CD4-positive, alpha-beta memory T cell (primary cell): ENCODE measurements at places on chromosomes 12 and 14.
A peak's percentile ranks its signal among the peaks of the same experiment; 100 is the strongest.

DNA sequence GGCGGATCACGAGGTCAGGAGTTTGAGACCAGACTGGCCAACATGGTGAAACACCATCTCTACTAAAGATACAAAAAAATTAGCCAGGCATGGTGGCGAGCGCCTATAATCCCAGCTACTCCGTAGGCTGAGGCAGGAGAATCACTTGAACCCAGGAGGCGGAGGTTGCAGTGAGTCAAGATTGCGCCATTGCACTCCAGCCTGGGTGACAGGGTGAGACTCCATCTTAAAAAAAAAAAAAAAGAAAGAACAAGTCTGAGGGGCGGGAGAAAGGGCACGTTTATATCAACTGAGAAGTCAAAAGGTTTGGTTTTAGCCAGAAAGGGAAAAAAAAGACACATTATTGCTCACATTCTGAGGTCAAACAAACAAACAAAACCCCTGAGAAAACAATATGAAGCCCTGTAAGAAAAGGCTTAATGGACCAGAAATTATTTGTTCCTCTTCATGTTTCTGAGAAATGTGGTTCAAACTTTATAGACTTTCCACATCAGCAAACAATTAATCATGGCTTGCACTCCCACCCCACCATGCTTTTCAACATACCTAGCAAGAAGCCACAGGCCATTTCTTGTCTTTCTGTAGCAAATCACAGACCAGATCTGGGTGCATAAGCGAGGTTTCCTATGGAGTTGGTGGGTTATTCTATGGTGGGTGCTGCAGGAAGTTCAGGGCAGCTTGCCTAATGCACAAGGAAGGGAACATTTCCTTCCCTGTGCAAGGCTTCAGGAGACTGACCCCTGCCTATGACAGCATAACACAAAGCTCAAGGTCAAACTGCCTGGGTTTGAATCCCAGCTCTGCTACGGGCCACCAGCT is 80.1 kb downstream of the SSPN start:
- DNase-seq = no peak

- no peak for DNase-seq
Observed at GRCh38 chr12:92516277-92516600, 186.6 kb upstream of the PLEKHG7 start.

DNA sequence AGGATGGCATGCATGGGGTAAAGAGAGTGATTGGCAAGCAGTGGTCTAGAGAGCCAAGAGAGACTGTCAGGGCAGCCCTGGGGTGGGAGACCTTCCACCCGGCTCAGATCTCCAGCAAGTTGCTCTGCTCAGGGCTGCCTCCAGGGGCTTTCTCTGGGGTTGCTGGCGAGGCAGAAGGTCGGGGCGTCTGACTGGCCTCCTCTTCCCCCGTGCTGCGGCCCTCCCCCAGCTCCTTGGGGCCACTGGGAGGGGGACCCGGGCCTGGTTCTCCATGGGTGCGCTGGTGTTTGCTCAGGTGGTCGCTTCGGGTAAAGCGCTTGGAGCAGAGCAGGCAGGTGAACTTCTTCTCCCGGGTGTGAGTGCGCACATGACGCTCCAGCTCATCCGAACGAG is 6.6 kb upstream of the AAAS start:
- DNase-seq = no peak

DNA sequence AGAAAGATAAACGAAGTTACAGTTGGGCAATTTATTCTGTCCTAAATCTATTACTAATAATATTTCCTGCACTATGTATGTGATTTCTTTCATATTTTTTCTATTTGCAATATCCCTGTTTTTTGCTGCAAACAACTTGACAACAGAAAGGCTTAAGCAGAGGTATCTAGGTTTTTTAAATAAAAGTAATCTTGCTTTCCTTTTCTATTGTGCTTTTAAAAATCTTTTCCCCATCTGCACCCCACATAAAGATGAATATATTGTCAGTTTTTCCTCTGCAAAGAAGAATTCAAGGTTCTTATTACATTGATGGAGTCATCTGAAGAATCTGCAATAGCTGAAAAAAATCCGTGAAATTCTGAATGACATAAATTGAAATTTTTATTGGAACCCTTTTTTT is 502 bp upstream of the RALGAPA1 start:
- no peak for DNase-seq

DNA sequence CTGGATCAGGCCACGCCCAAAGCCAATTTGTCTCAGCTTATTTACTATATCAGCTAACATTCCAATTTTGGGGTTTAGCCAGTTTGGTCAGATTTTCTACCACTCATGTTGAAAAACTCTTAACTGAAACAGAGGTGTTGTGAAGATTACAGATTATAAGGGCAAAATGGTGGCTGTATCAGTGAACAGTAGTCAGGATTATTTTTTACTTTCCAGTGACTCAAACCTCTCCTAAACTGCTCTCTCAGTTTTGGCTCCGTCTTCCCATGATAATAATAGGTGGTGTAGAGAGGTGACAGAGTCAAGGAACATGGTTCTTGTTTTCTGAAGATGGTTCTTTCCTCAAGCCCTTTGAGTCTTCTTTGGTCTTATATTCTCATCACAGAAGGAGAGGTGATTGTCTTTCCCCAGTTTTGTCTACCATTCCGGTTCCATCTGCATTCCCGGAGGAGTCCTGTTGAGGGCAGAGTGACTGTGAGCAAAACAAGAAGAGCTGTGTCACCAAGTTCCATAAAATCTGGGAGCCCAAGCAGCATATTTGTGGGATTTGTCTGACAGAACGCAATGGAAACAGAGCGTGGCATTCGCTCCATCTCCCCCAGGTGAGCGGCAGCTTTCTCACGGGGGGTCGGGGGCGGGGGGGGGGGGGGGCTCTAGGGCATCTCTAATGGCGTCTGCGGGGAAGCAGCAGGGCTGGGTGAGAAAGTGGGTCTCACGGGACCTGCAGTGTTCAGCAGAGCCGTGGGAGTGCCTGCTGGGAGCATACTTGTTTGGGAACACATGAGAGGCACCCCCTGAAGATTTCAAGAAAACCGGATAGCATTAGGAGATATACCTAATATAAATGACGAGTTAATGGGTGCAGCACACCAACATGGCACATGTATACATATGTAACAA is 59.1 kb downstream of the TBC1D30 start:
- no peak for DNase-seq

DNA sequence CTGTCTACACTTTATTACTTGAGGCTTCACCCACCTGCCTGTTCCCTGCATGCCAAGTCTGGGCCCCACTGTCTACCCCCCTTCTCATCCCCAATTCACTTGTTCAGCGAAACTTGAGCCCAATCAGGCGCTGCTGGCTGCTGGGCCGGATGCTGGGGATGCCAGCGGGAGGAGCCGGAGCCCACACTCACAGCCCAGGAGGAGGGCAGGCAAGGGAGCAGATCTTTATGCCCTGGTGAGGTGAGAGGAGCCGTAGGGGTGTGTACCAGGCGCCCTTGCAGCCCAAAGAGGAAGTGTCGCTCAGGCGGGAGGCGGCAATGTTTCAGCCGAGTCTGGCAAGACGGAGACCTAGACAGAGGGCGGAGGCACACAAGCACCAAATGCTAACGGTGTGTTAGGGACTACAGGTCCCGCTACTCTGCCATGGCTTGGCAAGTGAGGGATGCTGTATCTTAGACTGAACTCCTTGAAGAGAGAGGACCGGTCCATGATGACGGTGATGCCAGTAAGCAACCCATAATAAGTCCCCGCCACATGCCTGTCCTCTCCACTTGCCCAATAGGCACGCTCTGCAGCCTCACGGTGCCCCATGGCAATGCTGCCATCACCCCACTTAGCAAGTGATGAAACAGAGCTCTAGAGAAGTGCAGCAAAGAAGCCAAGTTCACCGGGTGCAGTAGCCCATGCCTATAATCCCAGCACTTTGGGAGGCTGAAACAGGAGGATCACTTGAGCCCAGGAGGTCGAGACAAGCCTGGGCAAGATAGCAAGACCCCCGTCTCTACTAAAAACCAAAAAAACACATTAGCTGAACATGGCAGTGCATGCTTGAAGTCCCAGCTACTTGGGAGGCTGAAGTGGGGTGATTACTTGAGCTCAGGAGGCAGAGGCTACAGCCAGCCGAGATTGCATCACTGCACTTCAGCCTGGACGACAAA is 41.6 kb downstream of the LRRC74A start:
- peak; percentile 44 for DNase-seq

DNA sequence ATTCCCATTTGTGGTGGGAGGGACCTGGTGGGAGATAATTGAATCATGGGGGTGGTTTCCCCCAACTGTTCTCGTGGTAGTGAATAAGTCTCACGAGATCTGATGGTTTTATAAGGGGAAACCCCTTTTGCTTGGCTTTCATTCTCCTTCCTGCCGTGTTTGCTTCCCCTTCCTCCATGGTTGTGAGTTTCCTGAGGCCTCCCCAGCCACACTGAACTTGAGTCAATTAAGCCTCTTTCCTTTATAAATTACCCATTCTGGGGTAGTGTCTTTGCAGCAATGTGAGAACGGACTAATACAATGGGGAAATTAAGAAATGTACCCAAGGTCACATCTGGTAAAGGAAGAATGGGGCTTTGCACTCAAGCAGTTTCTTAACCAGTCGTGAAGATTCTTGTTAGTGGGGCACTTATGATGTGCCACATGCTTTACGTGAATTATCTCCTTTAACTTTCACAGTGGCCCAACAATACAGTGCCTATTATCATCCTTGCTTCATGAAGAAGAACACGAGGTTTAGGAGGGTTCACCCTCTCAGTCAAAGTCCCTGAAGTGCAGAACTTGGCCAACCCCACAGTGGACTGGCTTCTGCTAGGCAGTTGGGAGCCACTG is 234.3 kb downstream of the EFCAB11 start:
- DNase-seq = peak; percentile 37

GRCh38 chr14:39432619-39433451 is 602 bp upstream of the FBXO33 start:
- peak; percentile 83 for DNase-seq

DNA sequence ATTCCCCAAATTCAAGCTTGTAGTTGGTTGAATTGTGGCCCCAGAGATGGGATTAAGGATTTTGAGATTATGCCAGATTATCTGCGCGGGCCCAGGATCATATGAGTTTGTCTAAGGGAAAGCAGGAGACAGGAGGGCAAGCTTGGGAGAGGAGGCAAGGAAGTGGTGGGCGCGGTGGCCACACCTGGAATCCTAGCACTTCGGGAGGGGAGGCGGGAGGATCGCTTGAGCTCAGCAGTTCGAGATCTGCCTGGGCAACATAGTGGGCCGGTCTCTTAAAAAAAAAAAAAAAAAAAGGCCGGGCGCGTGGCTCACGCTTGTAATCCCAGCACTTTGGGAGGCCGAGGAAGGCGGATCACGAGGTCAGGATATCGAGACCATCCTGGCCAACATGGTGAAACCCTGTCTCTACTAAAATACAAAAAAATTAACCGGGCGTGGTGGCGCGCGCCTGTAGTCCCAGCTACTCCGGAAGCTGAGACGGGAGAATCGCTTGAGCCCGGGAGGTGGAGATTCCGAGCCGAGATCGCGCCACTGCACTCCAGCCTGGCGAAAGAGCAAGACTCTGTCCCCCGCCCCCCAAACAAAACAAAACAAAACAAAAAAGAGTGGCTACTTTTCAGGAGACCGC is 881 bp upstream of the PUS1 start:
- DNase-seq = no peak

- DNase-seq = no peak
Observed at GRCh38 chr12:12983420-12984035, 16.5 kb downstream of the HEBP1 start.

GRCh38 chr12:19203539-19204506 is 74.3 kb downstream of the PLEKHA5 start:
- DNase-seq = no peak

DNA sequence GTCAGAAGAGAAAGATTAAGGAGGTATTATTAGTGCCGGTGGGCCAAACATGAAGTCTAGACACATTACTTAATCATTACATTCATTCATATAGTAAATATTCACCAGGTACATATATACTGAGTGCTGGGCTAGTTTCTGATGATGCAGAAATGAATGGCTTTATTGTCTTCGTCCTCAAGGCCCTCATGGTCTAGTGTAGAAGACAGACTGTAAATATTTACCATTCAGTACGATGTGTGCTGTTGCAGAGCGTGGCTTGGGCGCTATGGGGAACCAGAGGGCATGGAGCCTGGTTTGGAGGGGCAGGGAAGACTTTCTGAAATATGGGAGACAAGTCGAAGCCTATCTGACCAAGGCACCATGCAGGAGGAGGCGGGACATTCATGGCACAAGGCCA is 37.0 kb upstream of the TCL1B start:
- DNase-seq = no peak

GRCh38 chr14:68734231-68734732 is 58.6 kb downstream of the ZFP36L1 start:
- peak; percentile 21 for DNase-seq

DNA sequence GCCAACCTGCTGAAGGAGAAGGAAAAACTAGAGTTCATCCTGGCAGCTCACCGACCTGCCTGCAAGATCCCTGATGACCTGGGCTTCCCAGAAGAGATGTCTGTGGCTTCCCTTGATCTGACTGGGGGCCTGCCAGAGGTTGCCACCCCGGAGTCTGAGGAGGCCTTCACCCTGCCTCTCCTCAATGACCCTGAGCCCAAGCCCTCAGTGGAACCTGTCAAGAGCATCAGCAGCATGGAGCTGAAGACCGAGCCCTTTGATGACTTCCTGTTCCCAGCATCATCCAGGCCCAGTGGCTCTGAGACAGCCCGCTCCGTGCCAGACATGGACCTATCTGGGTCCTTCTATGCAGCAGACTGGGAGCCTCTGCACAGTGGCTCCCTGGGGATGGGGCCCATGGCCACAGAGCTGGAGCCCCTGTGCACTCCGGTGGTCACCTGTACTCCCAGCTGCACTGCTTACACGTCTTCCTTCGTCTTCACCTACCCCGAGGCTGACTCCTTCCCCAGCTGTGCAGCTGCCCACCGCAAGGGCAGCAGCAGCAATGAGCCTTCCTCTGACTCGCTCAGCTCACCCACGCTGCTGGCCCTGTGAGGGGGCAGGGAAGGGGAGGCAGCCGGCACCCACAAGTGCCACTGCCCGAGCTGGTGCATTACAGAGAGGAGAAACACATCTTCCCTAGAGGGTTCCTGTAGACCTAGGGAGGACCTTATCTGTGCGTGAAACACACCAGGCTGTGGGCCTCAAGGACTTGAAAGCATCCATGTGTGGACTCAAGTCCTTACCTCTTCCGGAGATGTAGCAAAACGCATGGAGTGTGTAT is 2.4 kb downstream of the FOS start:
- DNase-seq = peak; percentile 63

- no peak for DNase-seq
Observed at GRCh38 chr12:75080582-75080981, 129.1 kb downstream of the KCNC2 start.

- no peak for DNase-seq
Observed at GRCh38 chr14:50013934-50014333, 102.4 kb downstream of the VCPKMT start.

GRCh38 chr14:76428611-76429010 is 52.7 kb downstream of the ESRRB start:
- no peak for DNase-seq
